ENCODE measurements at places on chromosomes 13 and 19. TPM values are rescaled to one million over a fixed set of nuclear protein-coding genes. Genes with fewer than 3 reads are reported as not detected.
A peak's percentile ranks its signal among the peaks of the same experiment; 100 is the strongest.

ATXN8OS gene
- total RNA-seq, result not detected

RAB20 gene
- total RNA-seq, result 1.4 TPM

GRCh38 chr13:40668335-40668734, 1.9 kb upstream of the FOXO1 start:
- peak overlapping the region; percentile 77 for H3K4me3 ChIP-seq
- H3K36me3 ChIP-seq, result peaks cover 13% of the 10 kb centered on the region
- H3K27ac ChIP-seq, result no peak overlapping the region
- no peaks in the 10 kb centered on the region for H3K27me3 ChIP-seq
- H3K4me1 ChIP-seq, result peaks cover 33% of the 10 kb centered on the region

DNA sequence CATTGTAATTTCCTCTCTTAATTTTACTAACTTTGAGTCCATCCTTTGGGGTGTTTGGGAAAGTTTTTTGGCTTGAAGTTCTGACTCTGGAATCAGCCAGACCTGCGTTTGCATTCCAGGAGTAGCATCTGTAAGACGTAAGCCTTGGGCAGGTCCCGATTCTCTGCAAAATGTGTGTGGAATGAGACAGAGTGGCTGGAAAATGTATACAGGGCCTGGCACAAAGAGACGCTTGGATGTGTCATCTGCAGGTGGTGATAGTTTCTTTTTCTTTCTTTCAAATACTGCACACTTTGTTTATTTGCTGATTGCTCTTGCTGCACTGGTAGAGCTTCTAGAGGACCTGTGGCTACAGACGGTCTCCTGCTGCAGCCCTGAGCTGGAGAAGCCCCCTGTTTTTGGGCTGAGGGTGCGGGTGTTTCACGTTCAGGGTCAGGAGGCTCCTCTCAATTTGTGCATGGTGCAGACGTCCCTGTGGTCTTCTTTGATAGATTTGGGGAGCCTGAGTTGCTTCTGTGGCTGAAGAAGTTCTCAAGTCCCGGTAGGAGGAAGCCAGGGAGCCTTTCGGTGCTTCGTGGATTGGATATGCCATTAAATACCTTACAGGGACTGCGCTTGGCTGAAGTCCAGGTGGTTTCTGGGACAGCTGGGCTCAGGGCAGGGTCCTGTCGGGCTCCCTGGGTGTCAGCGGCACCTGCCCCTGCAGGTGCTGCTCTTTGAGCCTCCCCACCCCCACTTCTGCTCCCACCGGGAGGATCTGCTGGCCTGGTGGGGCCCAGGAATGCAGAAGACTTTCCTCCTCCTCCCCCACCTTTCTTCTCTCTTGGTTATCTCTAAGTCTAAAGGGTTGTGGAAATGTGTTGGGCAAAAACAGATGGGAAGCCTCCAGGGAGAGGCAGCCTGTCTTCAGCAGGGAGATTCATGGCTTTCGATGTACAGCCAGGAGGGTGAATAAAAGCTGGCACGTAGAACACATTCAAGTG, 44.0 kb upstream of the GAS6 start:
- H3K27me3 ChIP-seq, result peaks cover 21% of the 10 kb centered on the region
- H3K36me3 ChIP-seq, result no peaks in the 10 kb centered on the region
- no peak overlapping the region for H3K27ac ChIP-seq
- no peak overlapping the region for H3K4me3 ChIP-seq
- no peak for DNase-seq
- peaks cover 7% of the 10 kb centered on the region for H3K4me1 ChIP-seq

DNA sequence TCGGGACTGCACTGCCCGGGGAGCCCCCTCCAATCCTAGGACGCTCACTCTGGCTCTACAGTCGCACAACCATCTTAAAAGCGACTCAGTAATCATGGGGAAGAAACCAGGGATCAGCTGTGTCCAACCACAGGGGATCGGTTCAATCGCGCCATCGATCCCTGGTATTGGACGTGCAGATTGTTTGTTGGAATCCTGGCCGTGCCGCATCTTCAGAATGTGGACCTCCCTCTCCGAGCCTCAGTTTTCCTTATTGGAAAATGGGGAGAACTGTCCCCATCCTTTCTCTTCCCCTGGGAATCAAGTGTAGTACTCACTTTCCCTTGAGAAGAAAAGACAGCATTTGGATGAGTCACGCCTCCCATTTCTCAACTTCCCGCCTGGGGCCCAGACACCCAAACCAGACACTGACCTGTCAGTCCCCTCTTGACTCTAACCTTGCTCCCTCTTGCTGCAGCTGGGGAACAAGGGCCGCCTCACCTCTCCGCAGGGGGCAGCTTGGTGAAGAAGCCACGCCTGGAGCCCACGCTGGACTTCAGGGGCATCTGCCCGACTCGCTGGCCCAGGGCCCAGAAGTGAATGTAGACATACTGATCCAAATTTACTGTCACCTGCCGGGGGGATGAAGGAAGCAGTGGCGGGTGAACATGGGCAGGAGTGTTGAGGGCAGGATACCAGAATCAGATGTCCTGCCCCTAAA, 17.6 kb downstream of the EMP3 start:
- no peak overlapping the region for H3K27ac ChIP-seq
- no peaks in the 10 kb centered on the region for H3K4me1 ChIP-seq
- H3K4me3 ChIP-seq, result no peak overlapping the region
- no peaks in the 10 kb centered on the region for H3K27me3 ChIP-seq

DNA sequence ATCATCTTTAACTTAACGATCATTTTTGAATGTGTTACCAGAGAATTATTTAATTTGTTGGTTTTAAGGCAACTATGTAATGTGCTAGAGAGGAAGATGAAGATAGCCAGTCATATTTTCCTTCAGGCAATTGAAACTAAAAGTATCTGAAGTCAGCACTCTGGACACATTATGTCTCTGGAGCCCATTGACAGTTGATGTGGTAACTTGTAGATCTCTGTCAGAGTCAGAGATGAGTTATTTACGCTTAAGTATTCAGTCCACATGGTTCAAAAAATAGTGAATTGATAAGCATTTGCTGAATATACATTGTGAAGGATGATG, 2.1 kb downstream of the ZMYM2 start:
- peaks cover 12% of the 10 kb centered on the region for H3K36me3 ChIP-seq
- no peaks in the 10 kb centered on the region for H3K27me3 ChIP-seq
- peak overlapping the region; percentile 96 for H3K27ac ChIP-seq
- DNase-seq, result no peak

DNA sequence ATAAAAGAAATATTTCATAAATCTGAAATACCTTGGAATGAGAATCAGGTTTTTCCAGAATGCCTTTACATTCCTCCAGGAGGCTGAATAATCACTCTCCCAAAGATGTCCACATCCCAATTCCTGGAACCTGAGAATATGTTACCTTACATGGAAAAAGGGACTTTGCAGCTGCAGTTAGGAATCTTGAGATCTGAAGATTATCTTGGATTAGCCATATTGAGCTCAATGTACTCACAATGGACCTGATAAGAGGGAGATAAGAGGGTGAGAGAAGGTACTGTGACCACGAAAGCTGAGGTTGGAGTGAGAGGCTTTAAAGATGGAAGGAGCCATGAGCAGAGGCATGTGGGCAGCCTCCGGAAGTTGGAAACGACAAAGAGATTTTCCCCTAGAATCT, 36.8 kb upstream of the MBNL2 start:
- peaks cover 4% of the 10 kb centered on the region for H3K27me3 ChIP-seq
- peaks cover 5% of the 10 kb centered on the region for H3K4me1 ChIP-seq
- no peak for DNase-seq
- no peak overlapping the region for H3K27ac ChIP-seq

DNA sequence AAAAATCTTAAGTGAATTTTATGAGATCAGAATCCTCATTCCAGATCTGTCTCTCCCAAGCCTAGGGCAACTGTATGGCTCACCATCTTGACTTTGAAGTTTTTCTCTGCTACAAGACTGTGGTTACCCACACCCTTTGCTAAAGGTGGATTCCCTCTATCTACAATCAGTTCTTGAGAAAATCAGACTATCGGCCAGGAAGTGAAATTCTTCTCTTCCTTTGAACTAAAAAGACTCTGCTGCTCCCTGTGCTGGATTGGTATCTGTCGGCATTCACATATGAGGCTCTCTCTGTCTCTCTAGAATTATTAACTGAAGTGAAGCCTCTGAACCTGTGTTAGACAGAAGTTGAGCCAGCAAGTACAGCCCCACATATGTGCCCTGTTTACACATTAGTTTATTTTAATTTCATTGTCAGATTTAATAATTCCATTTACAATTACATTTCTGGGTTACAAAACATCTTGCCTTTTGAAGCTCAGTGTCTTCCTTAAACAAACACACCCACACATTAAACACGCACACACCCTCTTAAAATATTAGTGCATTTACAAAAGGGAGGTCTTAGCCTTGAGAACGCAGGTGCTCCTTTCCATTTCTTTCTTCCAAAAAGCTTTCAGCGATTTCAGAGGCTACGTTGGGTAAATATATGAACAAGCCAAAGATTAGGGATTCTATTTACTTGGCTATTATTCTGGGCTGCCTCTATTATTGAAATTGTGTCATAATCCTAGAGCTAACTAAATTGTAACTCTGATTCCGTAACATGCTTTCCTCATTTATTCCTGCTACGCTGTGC, 145.7 kb downstream of the MIPEP start:
- H3K4me1 ChIP-seq, result peaks cover 25% of the 10 kb centered on the region
- peaks cover 3% of the 10 kb centered on the region for H3K27me3 ChIP-seq
- no peak overlapping the region for H3K4me3 ChIP-seq
- DNase-seq, result peak; percentile 19
